ENCODE measurements at places on chromosomes 5 and 9.
A peak's percentile ranks its signal among the peaks of the same experiment; 100 is the strongest.

- DNase-seq, result no peak
Observed at GRCh38 chr5:132480893-132481595, 9.5 kb downstream of the IRF1 start.

GRCh38 chr5:168881427-168882149 lies 302.4 kb upstream of the PANK3 start:
- no peak for DNase-seq

DNA sequence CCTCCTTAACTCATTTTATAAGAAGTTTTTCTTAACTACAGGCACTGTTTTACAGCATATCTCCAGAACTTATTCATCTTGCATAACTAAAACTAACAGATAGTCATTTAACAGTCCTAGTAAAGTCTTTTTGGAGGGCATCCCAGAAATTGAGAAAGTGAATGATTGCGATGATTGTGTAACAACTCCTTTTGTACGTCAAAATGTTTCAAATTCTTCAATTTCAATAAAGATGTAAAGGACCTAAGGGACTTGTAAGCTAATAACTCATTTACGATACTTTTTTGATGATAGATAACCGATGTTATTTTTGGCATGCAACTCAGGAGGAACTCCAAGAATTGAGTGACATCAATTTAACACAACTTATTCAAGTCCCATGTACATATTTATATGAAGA lies 42.7 kb downstream of the SVEP1 start:
- no peak for DNase-seq

GRCh38 chr9:107368696-107369095 lies 85.6 kb downstream of the RAD23B start:
- no peak for DNase-seq

- DNase-seq, result no peak
Observed at GRCh38 chr5:51386916-51387883, 4.0 kb downstream of the ISL1 start.

DNA sequence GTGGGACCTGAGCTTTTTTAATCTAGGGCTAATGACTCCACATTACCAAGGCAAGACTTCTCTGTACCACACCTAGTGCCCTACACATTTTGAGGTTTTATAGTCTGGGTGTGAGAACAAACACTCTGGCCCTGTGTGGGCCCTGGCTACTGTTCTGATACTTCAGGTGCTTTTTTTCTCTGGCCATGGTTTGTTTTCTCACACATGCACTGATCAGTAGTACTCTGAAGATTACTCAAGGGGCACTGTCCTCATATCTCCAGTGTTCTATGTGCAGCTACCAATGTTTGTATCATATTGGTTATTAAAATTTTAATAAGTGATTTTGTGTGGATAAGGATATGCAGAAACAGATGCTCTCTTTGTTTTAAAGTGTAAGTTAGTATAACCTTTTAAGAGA lies 5.9 kb upstream of the C9orf40 start:
- DNase-seq, result no peak

- no peak for DNase-seq
Observed at GRCh38 chr5:150020249-150020648, 19.7 kb downstream of the HMGXB3 start.

GRCh38 chr5:665541-665955 lies 27.6 kb downstream of the TPPP start:
- DNase-seq, result no peak

DNA sequence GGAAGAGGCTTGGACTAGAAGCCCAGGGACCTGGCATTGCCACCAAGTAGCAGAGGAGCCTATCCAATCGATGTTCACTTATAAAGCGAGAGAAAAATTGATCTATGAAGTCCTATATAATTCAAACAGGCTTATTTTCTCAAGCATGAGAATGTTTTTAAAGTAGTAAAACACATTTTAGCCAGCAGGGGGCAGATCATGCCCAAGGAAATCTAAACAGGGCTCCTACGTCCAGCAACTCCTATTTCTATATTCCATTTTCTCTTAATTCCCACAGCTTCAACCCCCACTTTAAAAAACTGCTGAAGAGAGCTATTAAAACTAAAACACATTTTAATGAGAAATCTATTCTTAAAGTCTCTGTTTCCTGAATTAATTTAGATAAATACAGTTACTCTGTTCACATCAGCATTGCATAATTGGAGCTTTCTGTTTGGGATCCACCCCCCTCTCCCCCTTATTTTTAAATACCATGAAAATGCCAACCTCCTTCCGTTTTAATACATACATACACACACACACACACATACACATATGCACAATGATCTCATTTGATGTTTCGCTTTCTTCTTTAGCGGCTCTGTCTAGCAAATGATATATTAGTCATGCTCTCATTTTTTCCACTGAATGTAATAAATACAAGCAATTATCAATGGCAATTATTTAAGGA lies 144.9 kb downstream of the MYO10 start:
- DNase-seq, result no peak

DNA sequence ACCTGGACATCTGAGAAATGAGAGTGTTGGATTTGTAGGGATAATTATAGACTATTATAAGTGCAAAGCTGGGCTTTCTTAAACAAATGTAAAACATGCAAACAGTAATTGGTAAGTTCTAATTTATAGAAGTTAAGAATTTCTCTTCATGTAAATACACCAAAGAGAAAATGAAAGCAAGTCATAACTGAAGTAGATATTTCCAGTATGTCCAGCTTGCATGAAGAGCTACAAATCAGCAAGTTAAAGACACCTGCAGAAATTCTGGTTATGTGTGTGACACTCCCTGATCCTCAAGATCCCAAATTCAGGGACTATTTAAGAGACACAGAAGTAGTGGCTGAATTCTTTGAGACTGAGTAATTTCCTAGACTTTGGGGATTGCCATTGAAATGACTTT lies 308.9 kb downstream of the TLE4 start:
- no peak for DNase-seq

GRCh38 chr9:122050167-122050566 lies 42.9 kb downstream of the TTLL11 start:
- DNase-seq, result no peak

DNA sequence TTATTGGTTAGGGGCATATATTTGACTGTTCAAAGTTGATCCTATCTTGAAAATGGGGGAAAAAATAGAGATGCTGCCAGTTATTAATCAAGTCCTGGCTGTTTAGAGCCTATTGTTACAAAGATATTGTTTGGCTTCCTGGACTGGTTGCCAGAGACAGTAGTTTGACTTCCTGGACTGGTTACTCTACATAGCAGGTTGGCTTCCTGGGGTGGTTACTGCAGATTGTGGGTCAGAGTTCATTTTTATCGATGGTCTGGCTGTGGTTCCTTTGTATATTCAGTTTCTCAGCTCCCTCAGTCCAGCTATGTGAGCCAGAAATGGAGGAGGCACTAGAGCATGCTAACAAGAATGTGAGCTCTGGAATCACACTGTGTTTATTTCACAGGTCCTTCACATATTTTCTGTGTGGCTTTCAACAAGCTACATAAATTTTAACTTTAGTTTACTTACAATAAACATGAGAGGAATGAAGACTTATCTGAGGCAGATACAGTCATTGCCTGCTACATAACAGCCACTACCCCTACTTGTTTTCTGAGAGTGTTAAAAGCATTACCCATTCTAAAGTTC lies 137.6 kb downstream of the TRPM3 start:
- no peak for DNase-seq

DNA sequence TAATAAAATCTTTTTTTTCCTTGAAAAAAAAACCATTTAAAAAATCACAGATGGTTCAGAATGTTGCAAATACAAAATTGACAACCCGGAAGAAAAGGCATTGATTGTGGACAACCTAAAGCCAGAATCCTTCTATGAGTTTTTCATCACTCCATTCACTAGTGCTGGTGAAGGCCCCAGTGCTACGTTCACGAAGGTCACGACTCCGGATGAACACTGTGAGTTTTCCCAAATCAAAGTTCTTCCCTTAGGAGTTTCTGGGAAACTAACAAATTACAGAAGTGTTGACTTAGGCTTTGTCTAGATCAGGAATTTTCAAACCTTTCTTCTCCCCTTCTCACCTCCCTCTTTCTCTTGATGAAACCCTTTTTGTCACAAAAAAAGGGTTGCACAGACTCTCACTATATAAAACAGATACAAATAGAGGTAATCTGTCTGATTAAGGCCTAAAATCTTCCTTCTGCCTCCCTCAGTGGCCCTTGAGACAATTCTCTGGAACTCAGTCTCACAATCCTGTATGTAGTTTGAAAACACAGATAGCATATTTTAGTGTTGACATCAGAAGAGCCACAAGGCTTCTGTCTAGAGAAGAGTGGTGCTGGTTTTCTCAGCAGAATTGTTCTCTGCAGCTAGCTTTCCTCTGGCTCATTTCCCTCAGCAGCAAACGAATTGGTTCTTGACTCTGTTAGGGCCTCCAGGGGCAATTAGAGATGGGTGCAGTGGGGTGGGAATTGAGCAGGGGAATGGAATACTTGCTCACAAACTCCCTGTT lies 79.5 kb downstream of the OSMR start:
- DNase-seq, result no peak

- DNase-seq, result no peak
Observed at GRCh38 chr5:169933127-169933526, 47.2 kb downstream of the INSYN2B start.

DNA sequence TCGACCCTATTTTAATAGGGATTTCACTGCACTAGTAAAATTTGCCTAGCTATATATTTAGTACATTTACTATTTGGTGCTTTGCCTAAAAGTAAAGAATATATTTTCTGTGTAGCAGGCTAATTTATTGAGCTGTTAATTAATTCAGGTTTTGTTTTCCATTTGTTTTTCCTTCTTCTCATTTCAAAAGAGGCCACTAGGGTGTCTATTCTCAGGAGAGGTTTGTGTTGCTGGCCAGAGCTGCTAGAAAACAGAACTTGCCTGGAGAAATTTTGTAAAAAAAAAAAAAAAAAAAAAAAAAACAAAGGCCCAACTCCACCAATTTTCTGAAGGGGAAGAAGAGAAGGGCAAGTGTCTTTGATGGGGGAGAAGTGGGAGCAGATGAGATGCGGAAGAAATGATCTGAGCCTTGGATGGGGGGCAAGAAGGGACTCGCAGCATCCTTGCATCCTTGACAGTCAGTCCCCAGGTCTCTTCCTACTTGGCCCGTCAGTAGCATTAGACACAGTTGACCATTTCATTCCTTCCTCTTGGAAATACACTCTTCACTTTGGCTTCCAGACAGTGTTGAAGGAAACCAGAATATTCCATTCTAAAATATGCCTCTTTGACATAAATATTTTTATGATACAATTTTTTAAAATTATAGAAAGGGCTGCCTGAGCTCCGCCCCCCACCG lies 318.5 kb downstream of the TRPM3 start:
- no peak for DNase-seq

DNA sequence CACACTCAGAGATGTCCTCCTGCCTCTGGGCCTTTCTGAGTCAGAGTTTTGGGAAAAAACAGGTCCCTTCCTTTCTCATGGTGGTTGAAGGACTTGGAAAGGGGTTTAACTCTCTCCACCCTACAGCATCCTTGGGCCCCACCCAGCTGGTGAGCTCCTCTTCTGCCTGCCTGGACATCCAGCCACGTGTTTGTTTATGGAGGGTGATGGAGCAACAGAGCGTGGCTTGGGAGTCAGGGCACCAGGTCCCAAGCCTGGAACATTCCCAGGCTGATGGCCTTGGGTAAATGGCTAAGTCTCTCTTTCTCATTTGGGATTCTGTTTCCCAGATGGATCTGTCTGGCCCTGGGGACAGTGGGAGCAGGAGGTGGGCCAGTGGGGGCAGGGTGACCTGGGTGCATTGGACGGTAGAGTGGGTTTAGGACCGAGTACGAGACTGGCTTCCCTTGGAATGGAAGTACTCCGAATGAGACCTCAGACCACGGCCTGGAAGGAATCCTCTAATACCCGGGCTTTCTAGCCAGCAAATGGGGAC lies 141.1 kb upstream of the IRX2 start:
- DNase-seq, result no peak

- no peak for DNase-seq
Observed at GRCh38 chr9:13377171-13377925, 97.9 kb upstream of the MPDZ start.

GRCh38 chr5:55900068-55900467 lies 48.9 kb downstream of the IL31RA start:
- DNase-seq, result no peak

DNA sequence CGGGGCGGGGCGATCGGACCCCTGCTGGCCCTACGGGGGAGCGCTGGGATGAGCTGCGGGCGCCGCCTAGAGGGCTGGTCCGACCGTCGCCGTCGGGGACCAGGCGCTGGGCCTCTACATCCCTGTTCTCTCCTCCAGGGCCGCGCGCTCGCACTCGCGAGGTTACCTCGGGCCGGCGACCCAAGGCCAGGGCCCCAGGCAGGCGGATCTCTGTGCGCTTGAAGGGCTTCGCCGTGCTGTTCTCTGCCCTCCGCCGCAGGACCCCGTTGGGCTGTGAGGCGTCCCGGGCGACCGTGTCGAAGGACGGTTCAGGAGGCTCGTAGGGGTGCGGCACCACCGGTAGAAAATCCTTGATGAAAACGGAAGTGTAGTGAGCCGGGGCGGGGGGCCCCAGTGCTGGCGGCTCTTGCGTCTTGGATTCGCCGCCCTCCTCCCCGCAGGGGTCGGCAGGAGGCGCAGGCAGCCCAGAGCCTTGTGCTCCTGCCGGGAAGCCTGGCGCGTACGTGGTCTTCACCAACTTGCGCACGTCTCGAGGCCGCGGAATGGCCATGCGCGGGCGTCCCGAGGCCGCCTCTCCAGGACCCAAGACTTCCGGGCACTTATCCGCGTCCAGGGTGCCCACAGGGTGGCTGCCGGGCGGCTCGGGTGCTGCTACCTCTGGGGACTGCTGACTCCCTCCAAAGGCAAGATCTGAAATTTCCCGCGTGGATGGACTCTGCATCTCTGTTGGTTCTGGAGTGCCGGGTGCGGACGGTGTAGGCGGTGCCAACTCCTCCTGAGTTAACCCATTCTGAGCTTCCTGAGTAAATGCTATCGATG lies 2.0 kb downstream of the PROB1 start:
- peak; percentile 56 for DNase-seq

DNA sequence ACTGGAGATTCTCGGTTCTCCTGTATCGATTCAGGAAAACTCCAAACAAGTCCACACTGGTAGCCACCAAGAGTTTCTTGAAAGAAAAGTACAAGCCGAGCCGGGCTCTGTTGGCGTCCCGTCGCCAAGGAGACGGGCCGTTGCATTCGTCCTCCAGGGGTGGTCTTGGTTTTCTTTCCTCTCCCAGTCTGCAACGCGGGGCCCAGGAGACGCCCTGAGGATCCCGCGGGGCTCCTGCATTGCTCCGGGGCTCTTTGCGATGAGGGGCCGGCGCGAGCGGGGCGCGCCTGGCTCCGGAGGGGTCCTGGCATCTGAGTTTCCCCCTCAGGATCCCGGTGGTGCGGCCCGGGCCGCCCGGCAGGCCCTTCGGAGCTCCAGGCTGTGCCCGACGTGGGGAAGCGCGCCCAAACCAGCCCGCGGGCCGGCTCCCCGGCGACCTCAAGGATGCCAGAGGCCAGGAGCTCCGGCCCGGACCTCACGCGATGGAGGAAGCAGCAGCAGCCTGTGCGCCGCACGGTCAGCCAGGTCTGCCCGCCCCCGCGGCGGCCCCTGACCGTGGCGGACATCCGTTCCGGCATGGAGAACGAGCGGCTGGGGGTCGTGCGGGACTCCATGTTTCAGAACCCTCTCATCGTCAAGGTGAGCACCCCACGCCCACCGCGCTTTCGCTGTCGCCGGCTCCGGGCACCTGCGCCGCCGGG lies at the start of gene CFAP77:
CFAP77 (plus strand) TSS at position 384 of the 701 bp plus-strand sequence; CDS start at position 445, 61 bp downstream.
- no peak for DNase-seq

- DNase-seq, result no peak
Observed at GRCh38 chr9:134546246-134546731, 95.3 kb upstream of the COL5A1 start.
